Umbilical cord (tissue), 2 donors: ENCODE measurements at places on chromosomes 1 and 21. TPM values are rescaled to one million over a fixed set of nuclear protein-coding genes. Genes with fewer than 3 reads are reported as not detected.

Gene TSPEAR
- total RNA-seq, result not detected

- no peak for DNase-seq
These were observed 24.9 kb upstream of the TADA1 start for GRCh38 chr1:166900987-166901386.

- no peak for DNase-seq
These were observed 56.9 kb downstream of the PROX1 start for GRCh38 chr1:214044438-214045214.

DNA sequence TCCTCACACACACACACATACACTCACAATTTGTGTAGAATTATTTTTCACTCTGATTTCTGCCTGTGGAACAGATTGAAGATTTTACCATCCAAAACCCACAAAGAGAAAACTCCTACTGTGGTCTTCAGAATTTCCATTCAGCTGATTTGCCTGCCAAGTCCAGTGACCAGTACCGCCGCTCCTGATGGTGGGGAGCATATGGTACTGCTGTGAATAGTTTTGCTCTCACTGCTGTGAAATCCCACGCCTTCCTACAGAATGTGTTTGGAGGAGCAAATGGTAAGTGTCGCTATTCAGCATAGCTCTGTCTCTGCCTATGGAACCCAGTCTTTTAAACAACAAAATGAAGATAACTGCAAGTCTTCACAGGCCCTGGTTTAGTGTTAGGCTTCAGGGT, 629.5 kb downstream of the LMO4 start:
- no peak for DNase-seq

Gene NHLH1
- 2.6 TPM for total RNA-seq

DNA sequence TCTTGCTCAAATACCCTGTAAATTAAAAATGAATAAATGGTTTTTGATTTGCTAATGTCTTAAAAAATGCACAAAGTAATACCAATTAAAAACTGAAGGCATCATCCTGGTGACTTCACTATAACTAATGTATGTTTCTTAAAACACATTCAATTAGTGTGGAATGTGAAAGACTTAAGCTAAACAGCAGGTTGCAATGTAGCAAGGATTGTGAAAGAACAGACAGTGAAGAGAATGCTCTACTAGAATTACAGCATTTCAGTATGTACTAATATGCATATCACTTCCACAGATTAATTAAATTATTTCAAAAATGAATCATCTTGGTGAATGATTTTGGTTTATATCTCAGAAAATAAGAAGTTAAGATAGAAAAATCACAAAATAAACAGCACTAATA, 56.4 kb downstream of the LHX4 start:
- no peak for DNase-seq

Gene FMO5
- total RNA-seq, result 14.0 TPM

Gene NBPF20
- total RNA-seq, result 0.72 TPM

- no peak for DNase-seq
These were observed 10.0 kb upstream of the GJB3 start for GRCh38 chr1:34770891-34771504.

GRCh38 chr1:117919376-117919775, 10.0 kb downstream of the GDAP2 start:
- DNase-seq, result no peak

- DNase-seq, result no peak
These were observed 125.3 kb upstream of the NGF start for GRCh38 chr1:115463347-115463746.

Gene GUCA2B
- total RNA-seq, result not detected

DNA sequence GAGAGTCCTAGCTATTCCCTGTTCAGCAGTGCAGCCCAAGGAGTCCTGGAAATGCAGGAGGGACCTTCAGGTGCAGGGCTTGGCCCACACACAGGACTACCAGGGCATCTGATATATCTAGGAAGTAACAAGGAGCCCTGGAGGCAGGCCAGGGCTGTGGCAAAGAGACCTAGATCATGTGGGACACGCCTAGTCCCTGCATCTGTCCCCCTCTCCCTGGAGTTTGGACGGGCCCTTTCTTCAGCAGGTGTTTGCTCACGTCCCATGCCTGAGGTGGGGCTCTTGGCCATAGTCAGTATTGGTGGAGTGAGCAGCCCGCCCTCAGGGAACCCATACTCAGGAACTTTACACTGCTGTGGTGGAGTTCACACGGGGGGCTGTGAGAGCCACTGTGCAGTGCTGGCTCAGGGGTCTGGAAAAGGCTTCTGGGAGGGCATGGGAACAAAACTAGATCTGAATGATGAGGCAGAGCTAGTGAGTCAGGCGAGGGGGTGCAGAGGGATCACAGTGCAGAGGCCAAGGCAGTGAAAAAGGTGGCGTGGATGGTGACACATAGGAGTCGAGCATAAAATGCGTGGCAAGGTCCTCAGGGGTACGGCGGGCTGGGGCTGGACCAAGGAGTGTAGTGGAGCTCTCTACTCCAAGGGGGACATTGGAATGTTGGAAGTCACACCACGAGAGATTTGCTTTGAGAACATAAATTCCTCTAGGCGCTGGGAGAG, 25.6 kb downstream of the TMEM53 start:
- DNase-seq, result no peak
